Stimulated activated effector memory CD8-positive, alpha-beta T cell treated with anti-CD3 and anti-CD28 coated beads, Interleukin-12 subunit alpha, Interleukin-12 subunit beta, amount 100 ng/mL, for 72 hours (primary cell): ENCODE measurements at places on chromosomes 1 and 21.

DNA sequence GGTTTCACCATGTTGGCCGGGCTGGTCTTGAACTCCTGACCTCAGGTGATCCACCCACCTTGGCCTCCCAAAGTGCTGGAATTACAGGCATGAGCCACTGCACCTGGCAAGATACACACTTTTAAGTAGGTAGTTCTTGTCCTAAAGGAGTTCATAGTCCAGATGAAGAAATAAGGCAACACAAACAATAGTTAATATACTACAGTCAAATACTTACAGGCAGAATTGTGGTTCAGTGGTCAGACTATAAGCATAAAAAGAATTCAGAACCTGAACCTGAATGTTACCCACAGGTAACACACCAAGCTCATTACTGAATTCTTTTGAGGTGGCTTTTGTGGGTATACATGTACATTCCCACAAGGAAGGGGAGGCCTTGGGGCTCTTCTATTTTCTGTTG lies 1.8 kb downstream of the SDHB start:
- DNase-seq = no peak

DNA sequence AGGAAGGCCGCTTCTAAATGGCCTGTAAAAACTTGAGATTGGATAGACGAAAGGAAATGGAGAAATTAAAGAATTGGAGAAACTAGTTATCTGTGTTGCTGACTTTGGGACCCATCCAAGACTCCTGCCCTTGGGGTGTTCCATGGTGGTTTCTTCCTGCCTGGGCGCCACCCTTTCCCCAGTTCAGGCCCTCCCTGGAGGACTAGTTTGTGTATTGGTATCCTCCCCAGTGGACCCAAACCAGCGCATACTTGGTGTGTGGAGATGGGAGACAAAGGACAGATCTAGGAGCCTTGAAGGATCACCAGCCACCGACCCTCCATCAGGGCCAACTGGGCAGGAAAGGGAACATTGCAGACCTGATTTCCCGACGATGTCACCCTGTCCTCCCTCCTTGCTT lies 7.1 kb downstream of the SPATA46 start:
- no peak for DNase-seq

DNA sequence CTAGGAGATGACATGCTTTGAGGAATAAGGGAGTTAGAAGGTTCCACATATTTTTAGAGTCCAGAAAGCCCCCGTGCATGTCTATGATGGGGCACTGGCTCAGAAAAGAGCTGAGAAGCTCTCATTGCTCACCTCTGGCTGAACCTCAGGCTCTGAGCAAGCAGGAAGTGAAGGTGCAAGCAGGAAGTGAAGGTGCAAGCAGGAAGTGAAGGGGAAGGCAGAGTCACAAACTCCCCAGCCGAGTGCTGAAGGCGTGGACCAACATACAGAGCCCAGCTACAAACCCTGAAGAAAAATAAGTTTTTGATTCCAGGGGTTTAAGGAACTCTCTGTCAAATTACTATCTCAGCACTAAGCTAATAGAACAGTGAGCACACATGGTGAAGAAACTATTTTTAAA lies 7.0 kb downstream of the KRTAP10-8 start:
- peak; percentile 67 for DNase-seq

DNA sequence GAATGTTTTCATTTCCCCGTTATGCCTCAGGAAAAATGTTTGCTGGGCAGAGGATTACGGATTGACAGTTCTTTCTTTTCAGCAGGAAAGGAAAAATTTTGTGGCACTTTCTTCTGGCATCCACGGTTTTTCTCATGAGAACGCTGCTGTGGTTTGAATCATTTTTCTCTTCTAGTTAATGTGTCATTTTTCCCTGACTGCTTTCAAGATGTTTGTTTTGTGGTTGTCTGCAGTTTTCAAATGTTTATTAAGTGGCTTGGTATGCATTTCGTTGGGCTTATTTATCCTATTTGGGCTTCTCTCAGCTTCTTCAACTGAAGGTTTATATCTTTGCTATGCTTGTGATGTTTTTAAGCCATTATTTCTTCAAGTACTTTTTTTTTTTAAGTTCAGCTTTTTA lies 359.0 kb downstream of the RGS7 start:
- no peak for DNase-seq

GRCh38 chr1:244968471-244968871 lies 104.1 kb upstream of the HNRNPU start:
- no peak for DNase-seq

DNA sequence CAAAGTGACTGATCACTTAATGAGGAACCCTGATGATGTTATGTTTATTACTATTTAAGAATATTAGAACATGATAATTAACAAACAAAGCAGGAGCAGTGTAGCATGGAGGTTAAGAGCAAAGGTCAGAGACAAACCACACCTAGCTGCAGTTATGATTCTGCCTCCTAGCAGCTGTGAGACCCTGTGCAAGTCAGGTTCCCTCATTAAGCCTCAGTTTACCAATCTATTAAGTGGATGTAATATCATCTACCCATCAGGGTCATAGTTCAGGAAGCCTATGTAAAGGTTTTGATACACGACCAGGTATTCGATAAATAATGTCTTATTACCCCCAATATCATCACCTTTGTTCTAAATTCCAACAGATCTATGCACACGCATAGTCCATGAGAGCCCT lies 32.0 kb downstream of the DUSP10 start:
- DNase-seq = no peak

DNA sequence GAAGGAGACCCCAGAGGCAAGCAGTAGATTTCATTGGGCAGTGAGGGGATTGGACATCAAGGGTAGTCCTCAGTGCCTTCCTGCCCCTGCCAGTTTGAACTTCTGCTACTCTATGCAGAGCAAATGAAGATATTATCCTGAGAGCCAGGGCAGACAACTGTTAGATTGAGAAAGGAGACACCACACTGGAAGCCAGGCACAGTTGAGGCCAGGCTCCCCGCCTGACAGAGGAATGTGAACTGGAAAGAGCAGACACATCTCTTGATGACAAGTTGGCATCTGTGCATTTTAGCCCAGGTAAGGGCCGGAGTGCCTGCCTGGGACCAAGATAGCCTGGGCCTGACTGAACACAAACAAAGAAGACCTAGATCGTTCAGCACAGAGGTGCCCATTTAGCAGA lies 16.0 kb downstream of the SH3BGR start:
- no peak for DNase-seq

GRCh38 chr21:37446552-37446951 lies 80.0 kb downstream of the DYRK1A start:
- no peak for DNase-seq

DNA sequence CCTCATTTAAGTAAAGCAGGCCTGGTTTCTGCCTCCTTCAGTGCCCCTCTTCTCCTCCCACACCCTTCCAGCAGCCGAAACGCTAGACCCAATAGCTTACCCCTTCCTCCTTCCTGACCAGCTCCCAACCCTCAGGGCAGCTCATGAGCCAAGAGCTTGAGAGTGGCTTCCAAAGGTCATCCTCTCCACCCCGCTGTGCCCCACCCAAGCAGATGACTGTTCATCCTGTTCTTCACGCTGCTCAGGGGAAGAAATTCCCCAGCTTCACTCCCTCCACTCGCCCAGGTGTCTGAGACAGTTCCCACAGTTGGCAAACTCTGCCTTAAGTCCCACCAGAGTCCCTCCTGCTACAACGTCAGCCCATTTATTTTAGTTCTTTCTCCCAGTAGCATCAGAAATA lies 23.4 kb downstream of the ARHGEF19 start:
- no peak for DNase-seq

GRCh38 chr1:19156676-19157075 lies 53.4 kb downstream of the UBR4 start:
- DNase-seq = no peak
